AG20443 (cell line): ENCODE measurements at places on chromosomes 12 and 14.

GRCh38 chr12:15322164-15323061, at the start of gene PTPRO:
Gene PTPRO (plus strand): TSS chr12:15322508.
- DNase-seq: peak; percentile 34

DNA sequence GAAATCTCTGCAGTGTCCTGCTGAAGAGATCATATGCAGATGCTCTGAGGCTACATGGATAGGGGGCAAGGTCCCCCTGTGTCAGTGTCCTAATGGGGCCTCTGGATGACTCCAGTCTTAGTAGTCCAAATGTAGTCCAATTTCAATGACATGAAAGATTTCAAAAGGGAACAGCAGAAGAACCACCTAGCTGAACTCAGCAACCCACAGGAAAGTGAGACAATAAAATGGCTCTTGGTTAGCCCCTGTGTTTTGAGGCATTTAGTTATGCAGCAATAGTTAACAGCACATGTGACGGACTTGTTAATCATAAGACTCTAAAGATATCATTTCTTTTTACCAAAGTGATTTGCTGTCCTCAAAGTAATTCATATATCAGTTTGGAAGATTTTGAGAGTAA, 22.7 kb downstream of the CCDC198 start:
- DNase-seq: no peak

- peak; percentile 12 for DNase-seq
These were observed 670.6 kb downstream of the SLC16A7 start for GRCh38 chr12:60266381-60266852.

DNA sequence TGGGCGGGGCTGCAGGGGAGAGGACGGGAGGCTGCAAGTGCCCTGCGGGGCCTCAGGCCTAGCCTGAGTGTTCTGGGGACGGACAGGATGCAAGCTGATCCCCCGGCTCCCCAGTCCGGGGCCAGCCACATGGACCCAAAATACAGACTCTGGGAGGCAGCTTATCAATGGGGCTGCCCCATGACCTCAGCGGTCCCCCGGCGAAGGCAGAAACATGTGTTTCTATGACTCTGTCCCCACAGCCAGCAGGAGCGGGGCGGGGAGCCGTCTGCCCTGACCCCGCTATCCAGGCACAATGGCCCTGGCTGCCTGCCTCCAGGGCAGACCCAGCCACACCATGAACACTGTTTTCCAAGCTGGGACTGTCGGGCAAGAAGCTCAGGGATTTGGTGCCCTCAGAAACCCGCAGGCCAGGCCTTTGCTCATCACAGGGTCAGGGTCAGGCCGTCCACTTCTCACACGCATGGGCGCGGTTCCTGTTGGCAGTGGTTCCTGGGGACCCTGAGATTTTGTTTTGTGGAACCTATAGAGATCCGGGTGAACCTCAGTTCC, 75.0 kb downstream of the RFLNA start:
- DNase-seq: no peak

- DNase-seq: no peak
These were observed 14.3 kb upstream of the TMEM229B start for GRCh38 chr14:67502867-67503266.

DNA sequence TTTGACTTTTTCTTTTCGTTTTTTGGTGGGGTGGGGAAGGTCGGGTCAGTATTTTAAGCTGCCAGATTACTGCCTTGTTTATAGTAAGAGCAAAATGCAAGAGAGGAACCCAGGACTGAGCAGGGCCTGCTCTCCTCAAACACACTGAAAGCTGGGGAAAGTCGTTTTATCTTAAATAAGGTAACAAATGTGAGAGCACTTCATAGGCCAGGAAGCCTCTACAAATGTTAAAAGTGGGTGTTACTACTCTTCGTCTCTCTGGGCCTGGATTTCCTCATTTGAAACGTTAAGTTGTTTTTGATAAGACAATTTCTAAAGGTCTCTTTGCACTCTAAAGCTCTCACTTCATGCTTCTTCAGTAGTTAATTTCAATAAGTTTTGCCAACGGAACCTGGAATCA, 33.8 kb downstream of the PLEKHG7 start:
- no peak for DNase-seq

- no peak for DNase-seq
These were observed 103.7 kb downstream of the PRICKLE1 start for GRCh38 chr12:42485823-42486222.

GRCh38 chr12:693934-694533, 30.8 kb upstream of the NINJ2 start:
- DNase-seq: no peak

DNA sequence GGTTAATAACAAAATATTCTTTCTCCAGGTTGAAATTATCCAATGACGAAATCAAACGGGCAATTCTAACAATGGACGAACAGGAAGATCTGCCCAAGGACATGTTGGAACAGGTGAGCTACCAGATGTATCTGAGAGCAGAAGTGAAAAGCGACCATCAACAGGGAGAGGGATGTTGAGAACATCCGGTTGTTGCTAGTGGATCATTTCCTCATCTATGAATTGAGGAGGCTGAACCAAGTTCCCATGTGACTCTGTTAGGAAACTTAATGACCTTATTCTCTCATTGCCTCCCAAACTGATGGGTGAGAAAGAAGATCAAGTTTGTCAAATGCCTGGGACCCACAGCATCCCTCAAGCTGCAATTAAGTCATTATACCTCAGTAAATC, 117.7 kb downstream of the GPR135 start:
- no peak for DNase-seq
